DND-41 (cell line): ENCODE measurements at places on chromosomes 11 and 22.

DNA sequence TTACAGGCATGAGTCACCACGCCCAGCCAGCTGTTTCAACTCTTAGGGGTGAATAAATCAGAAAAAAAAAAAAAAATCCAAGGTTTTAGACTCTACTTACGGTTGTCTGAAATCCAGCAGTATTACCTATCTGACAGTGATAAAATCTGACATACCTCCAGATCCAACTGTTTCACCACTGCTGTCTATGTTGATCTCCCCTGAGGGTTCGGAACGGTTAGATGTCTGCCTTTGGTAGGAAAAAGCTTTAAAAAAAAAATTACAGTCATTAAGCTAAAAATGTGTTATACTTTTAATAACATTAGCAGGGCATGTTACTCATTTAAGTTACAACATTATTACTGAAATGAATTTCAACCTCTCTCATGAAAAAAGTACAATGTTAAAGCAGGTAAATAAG lies 21.1 kb downstream of the NCAPD3 start:
- no peak for DNase-seq

DNA sequence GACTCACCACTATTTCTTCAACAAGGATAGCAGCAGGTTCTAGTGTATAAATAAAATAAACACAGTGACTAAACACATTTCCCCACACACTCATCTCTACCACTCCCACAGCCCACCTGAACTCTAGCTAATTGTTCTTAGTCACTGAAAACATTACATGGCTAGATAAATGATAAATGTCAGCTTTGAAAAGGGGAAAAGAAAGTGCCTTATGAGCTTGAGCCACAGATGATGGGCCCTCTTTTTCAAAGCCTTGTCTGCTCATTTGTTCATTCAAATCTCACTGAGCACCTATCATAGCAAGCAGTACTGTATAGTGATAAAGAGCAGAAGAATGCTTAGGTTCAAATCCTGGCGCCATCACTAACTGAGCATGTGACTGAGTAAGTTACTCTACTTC lies 58.3 kb downstream of the SIK3 start:
- DNase-seq: no peak

DNA sequence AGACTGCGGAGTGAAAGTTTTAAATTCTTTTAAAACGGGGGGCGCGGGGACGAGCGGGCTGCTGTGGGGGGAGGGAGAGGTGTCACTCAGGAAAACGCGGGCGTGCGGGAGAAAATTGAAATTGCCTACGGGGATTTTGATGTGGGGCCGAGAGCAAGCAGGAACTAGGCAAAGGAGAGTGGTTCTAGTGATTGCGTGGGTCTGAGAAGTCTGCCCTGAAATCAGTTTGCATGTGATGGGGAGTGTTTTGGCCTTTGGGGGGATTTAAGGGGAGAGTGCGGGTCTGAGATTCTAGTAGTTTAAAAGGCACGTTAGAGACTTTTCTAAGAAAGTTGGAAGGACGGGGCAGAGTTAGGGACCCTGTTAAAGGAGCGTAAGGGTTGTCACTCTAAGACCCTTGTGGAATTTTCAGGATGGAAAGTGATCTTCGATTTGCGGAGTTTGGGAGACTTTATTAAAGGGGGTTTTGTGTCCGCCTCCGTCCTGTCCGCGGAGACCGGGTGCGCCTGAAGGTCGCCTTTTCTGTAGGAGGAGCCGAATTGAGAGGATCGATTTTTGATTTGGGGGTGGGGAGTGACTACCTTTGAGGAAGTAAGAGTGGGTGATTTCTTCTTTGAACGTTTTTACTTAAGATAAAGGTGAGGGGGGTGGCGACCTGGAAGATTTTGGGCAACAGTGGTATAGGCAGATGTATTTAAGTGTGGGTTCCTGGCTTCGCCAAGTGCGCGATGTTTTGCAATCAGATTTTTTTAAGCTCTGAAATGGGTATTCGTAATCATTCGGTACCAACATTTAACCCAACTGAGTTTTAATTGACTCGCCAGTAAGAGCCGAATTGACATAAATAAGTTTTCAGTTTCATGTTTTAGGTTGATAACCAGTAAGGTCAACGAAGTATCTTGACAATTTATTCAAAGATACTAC lies 1.1 kb downstream of the EED start:
- peak; percentile 12 for DNase-seq

- peak; percentile 43 for DNase-seq
Measured at GRCh38 chr11:44899959-44900358, 50.7 kb downstream of the TP53I11 start.

DNA sequence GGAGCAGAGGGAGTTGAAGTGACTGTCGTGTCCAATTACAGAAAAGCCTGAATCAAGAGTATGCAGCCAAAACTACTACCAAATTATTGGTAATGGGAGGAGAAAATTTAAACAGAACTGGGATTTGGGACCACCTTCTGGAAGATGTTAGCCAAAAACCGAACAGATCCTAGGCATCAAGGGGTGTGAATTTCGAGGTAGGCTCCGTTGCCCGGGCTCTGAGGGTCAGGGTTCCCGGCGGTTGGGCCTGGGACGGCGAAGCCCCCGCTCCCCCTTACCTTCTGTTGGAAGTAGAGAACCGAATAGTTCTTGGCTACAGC lies 313 bp downstream of the PRCP start:
- no peak for DNase-seq

DNA sequence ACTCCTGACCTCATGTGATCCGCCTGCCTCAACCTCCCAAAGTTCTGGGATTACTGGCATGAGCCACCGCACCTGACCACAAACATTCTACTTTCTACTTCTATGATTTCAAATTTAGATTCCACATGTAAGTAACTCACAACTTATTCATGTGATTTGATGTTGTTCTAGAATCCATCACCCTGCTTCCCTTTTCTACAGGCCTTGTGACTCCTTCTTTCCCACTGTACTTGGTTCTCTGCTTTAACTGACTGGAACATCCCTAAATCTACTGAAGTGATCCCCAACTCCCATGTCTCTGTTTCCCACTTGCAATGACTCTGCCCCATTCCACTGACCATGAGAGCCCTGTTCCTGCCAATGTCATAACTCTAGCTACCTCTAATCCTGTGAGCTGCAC lies 25.7 kb upstream of the MRPL17 start:
- DNase-seq: no peak

DNA sequence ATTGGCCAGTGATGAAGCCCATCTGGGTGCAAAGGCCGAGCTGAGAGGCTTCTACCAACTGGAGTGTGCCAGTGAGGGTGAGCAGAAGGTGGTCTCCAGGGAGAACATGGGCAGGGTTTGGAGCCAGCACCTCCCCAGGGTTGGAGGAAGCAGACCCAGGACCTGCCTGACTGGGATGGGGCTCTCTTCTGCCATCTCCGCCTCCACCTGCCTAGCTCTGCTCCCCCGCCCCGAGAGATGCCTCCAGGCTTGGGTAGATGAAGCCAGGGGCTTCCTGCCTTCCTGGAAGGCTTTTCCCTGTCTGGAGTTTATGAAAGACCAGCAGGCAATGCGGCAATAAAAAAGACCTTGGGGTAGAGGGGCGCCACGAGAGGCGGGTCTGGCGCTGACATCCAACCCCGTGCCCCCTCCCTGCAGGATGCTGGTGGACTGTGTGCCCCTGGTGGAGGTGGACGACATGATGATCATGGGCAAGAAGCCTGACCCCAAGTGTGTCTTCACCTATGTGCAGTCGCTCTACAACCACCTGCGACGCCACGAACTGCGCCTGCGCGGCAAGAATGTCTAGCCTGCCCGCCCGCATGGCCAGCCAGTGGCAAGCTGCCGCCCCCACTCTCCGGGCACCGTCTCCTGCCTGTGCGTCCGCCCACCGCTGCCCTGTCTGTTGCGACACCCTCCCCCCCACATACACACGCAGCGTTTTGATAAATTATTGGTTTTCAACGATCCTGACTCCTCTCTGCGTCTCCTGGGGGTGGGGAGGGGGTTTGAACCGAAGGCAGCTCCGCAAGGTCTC lies 3.3 kb downstream of the SELENOM start:
- no peak for DNase-seq

DNA sequence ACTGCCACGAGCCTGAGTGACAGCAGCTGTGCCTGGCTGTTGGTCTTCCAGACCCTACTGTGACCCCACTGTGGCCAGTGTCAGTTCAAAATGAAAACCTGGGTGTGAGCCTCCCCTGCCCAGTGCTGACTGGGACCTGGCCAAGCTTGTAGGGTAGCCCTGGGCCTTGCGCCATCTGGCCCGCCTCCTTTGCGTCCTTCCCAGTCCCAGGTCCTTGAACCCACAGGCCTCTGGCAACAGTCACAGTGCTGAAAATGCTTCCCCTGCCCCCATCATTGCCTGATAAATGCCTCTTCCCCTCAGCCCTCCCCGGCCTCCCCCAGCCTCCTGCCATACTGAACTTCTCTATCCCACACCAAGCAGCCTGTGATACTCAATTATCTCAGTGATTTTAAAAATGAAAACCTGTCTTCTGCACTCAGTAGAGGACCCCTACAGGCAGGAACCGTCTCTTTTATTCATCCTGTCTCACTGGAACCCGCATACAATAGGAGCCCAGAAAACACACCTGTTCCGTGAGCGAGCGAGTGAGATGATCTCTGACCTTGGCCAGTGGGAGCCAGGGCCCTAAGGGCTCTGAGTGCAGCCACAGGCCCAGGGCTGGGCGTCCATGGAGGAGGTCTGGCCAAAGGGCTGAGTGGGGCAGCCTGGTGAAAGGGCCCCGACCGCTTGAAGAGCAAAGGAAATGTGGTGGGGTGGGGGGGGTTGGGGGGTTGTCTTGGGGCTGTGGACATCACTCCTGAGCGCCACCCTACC lies 49.7 kb upstream of the TTLL12 start:
- no peak for DNase-seq

- peak; percentile 7 for DNase-seq
Measured at GRCh38 chr11:114348200-114349191, 51.8 kb downstream of the C11orf71 start.
